NCI-H187 treated with DMSO at 0.1 percent for 48 hours (cell line): ENCODE measurements at places on chromosomes 3 and 15.

- DNase-seq = no peak
Observed at GRCh38 chr15:90571063-90571541, 41.4 kb downstream of the CRTC3 start.

DNA sequence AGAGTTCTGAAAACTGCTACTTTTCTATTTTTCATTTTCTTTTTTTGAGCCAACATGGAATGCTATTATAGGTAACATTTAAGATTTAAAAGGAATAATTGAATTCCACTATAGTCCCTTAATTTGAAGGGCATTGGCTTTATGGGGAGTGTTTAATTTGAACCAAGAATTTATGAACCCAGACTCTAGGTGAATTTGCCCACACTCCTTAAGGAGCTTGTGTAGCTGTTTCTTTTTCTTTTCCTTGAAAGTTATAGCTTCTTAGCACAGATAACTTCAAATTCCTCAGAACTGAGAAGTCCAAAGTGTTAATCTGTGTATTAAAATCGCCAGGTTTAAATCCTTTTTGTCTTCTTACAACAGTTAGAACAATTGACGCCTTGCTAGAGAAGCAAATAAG, 4.7 kb upstream of the MEIS2 start:
- DNase-seq = no peak

- no peak for DNase-seq
Observed at GRCh38 chr3:10929978-10930665, 62.4 kb upstream of the SLC6A1 start.

GRCh38 chr15:75561888-75562287, 17.2 kb downstream of the PTPN9 start:
- no peak for DNase-seq

DNA sequence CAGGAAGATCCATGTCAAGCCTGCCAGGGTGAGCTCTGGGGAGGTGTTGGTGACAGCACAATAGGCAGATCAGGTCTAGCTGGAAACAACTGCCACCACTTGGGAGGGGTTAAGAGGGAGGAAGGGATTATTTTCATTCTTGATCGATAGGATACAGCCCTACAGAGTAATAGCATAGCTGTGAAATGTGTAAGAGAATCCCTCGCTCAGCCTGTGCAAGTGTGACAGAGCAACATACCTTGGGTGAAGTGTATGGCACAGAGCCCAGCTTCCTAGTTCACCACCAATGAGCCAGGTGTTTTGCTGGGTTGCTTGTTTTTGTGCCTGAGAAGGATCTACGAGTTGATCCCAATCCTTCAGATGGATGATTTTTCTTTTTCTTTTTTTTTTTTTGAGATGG, 9.2 kb upstream of the DCUN1D1 start:
- no peak for DNase-seq

GRCh38 chr3:12969486-12969885, 103.7 kb downstream of the IQSEC1 start:
- DNase-seq = no peak

GRCh38 chr3:185401319-185401955, 38.5 kb downstream of the MAP3K13 start:
- DNase-seq = no peak

DNA sequence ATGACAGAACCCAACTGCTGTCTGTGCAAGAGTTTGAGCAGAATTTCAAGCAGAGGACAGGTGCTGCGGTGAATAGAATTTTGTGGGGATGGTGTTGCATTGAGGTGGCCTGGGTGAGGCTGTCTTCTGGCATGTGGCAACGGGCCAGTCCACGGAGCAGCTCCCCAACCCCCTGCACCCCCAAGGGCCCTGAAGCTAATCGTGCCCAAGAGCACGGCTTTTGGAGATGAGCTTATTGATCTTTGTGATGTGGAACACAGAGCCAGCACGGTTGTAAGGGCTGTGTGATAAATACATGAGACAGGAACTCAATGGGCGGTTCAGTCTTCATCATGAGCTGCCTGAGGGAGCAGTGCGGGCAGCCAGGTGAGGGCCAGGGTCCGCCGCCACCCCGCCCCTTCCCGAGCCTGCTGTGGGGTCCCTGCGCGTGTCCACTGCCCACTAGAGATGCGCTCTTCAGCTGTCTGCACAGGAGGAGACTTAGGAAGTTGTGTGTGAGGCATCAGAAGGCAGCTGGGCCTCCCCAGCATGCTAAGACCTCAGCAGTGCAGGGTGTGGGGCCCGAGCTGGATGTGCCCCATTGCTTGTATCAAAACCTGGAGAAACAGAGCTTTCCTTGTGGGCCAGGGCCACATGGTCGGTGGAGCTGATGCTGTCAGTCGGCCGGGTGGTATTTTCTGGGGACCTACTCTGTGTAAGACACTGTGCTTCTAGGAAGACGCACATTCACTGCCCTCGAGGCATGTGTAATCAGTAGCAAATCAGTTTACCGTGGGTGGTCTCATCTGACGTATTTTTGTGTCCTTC, 90.5 kb downstream of the CHRNA7 start:
- no peak for DNase-seq

GRCh38 chr3:15099364-15100098, 583 bp upstream of the RBSN start:
- no peak for DNase-seq

GRCh38 chr3:57141719-57142410, 23.3 kb downstream of the IL17RD start:
- no peak for DNase-seq

- DNase-seq = no peak
Observed at GRCh38 chr15:85652457-85652856, 142.3 kb downstream of the KLHL25 start.

GRCh38 chr3:13051066-13051465, 22.2 kb downstream of the IQSEC1 start:
- no peak for DNase-seq

- no peak for DNase-seq
Observed at GRCh38 chr3:104245261-104245660, 1121.4 kb upstream of the ALCAM start.

DNA sequence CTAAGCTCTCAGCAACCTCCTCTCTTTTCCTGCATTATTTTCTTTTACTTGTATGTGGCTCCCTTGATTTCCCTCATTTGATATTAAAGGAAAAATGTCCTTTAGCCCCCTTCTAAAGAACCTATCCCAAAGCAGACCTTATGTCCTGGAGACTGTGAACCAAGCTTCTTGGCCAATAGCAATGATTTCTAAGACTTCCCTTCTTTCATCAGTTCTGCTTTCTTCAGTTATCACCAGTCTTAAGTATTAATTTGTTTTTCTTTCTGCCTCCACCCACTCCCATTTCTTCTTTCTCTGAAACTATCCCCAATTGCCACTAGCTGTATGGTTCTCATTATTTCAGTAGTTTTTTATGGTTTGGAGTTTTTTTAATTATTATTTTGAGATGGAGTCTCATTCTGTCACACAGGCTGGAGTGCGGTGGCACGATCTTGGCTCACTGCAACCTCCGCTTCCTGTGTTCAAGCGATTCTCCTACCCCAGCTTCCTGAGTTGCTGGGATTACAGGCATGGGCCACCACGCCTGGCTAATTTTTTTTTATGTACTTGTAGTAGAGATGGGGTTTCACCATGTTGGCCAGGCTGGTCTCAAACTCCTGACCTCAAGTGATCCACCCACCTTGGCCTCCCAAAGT, 12.1 kb downstream of the TMOD3 start:
- no peak for DNase-seq

DNA sequence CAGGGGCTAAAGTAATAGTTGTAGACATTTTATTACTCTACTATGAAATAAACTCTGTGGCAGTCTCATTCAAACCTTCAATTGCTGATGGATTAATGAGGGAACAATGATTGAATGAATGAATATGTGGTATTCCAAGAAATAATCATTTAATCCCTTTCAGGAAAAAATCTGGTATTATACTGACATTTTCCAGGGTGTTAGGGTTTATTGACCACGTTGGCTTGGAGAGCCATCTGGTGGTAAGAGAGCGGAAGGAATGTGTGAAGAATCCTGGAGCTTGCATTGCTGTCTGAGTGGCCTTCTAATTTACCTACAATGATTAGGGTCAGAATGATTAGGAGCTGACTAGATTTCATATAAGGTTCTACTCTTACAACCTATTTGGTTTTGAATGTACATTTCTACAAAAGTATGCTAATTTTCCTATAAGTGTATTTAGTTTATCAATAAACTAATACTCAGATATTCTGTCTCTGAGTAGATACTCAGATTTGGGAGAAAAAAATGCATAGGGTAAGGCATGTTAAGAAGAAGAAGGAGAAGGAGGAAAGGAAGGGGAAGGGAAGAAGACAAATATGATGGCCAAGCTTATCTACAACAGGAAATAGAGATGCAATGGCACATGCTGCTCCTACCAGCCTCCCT, 249.9 kb downstream of the ROBO1 start:
- no peak for DNase-seq
